Activated T-helper 2 cell treated with anti-CD3 and anti-CD28 coated beads, Interferon-gamma antibody, Interleukin-2, Interleukin-4, amounts not matched to agents 10 μg/mL and 5 μg/mL and 100 μg/mL, durations not matched to agents 14 hours and 24 hours and 36 hours (primary cell): ENCODE measurements at places on chromosomes 13 and 19.
A peak's percentile ranks its signal among the peaks of the same experiment; 100 is the strongest.

DNA sequence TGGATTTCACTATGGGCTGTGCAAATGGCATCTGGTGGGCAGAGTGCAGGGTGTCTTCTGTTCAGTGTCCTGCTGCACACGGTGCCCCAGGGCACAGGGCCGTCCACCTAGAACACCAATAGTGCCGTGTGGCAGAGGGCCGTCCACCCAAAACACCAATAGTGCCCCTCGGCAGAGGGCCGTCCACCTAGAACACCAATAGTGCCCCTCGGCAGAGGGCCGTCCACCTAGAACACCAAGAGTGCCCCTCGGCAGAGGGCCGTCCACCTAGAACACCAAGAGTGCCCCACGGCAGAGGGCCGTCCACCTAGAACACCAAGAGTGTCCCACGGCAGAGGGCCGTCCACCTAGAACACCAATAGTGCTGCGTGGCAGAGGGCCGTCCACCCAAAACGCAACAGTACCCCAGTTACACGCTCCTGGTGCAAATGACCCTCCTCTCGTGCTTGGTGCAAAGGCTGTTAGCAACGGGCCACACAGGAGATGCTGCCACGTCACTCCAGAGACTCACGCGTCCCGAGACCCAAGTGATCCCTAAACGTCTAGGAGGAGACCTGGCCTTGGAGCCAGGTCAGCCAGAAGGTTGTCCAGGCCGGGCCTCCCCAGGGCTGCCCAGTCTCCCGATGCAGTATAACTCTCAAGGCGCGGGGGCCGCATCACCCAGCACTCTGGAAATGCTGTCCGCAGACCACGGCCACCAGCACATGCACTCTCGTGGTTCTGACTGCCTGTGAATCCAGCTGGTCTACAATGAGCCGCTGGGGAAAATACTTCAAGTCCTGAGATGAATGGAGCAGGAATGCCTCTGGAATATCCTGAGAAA, 51.5 kb downstream of the RASA3 start:
- peaks cover 9% of the 10 kb centered on the region for H3K36me3 ChIP-seq
- H3K4me3 ChIP-seq: no peak overlapping the region
- no peak overlapping the region for H3K27ac ChIP-seq
- no peaks in the 10 kb centered on the region for H3K27me3 ChIP-seq

DNA sequence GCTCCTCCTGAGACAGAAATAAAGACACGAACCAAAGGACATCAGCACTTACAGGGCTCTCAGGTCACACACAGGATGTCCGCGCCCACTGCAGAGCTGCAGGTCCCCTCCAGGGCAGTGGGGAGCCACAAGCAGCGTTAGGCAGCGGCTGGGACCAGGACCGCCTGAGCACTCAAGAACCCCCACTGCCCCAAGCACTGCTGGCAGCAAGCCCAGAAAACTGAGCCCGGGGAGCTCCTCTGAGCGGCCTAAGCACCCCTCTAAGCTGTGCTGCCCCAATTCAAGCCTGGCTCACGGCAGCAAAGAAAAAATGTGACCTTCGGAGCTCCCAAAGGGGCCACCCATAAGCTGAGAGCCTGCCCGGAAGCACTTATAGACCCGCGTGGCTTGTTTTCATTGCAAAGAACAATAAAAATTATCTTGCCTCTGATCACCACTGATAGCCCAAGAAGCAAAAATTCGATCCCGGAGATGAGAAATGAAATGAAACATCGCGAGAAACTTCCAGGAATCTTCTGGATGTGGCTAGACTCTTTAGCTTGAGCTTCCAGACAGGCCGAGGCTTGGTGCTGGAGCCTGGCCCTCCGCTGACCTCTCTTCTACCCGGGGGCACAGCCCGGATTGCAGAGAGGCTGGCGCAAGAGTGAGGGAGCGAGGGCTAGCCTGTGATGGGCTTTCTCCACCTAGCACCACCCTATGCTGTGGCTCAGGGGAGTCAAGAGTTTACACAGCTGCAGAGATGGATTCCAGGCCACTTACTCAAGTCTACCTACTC, 6.3 kb downstream of the DPP9 start:
- H3K27ac ChIP-seq: no peak overlapping the region
- peaks cover 62% of the 10 kb centered on the region for H3K36me3 ChIP-seq
- H3K4me3 ChIP-seq: no peak overlapping the region
- H3K27me3 ChIP-seq: no peaks in the 10 kb centered on the region

DNA sequence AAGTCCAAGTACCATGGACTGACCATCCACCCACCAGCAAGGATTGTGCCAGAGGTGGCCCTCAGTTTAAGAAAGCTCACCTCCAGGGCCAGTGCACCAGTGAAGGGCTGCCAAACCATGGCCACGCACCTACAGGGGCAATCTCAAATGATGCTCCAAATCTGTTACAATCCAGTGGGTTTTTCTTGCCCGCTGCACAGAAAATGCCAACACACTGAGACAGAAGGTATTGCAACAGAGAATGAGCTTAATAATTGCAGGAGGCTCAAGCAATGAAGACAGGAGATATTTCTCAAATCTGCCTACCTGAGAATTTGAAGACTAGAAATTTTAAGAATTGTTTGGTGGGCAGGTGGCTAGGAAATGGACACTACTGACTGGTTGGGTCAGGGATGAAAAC, 22.0 kb downstream of the CEACAM7 start:
- no peaks in the 10 kb centered on the region for H3K4me1 ChIP-seq
- no peaks in the 10 kb centered on the region for H3K36me3 ChIP-seq
- no peak for DNase-seq
- H3K4me3 ChIP-seq: no peak overlapping the region
- H3K27me3 ChIP-seq: peaks cover 6% of the 10 kb centered on the region

- no peak overlapping the region for H3K4me3 ChIP-seq
- H3K36me3 ChIP-seq: no peaks in the 10 kb centered on the region
- no peak for DNase-seq
- H3K4me1 ChIP-seq: no peaks in the 10 kb centered on the region
- H3K27me3 ChIP-seq: peaks cover 36% of the 10 kb centered on the region
- no peak overlapping the region for H3K27ac ChIP-seq
These were observed 29.5 kb upstream of the SLC7A1 start for GRCh38 chr13:29624997-29625396.

- H3K4me1 ChIP-seq: peaks cover 10% of the 10 kb centered on the region
- H3K27me3 ChIP-seq: no peaks in the 10 kb centered on the region
- no peak overlapping the region for H3K4me3 ChIP-seq
- no peak for DNase-seq
- H3K36me3 ChIP-seq: peaks cover 42% of the 10 kb centered on the region
These were observed 35.3 kb downstream of the CERS4 start for GRCh38 chr19:8244442-8244841.

DNA sequence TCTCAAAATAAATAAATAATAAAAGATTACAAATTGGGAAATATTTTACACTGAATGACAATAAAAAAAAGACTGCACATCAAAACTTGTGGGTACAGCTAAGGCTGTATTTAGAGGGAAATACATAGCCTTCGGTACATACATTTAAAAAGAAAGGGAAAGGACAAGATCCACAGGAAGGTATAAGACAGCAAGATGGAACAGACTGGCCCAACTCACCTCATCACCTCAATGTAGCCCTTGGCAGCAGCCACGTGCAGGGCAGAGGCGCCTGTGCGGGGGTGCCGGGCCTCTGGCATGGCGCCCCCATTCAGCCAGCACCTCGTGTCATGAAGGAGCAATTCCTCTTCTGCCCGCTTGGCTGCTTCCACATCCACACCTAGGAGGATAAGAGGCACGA, 14.2 kb downstream of the PPP1R12C start:
- peaks cover 52% of the 10 kb centered on the region for H3K36me3 ChIP-seq
- no peak overlapping the region for H3K4me3 ChIP-seq
- no peaks in the 10 kb centered on the region for H3K27me3 ChIP-seq
- H3K27ac ChIP-seq: no peak overlapping the region

DNA sequence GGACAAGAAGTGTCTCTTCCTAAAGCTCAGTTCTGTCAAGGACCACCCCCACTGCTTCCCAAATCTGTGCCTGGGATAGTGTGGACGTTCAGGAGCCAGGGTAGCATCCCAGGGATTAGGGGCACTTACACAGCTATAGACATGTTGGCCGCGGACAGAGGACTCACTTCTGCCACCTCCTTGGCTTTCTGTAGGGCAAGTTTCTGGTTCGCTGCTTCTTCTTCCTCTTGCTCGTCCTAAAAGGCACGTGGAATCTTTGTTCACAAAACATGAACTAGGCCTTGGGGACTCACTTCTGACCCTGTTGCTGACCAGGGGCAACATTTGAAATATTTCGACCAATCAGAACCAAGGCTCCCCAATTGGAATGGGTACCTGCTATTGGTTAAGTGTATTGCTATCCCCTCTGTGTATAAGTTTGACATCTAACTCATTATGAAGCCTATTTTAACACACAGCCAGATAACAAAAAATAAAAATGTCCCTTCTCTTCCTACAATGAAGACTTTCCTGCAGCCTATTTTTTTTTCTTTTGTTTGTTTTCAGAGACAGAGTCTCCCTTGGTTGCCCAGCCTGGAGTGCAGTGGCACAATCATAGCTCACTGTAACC, 150.3 kb downstream of the IER2 start:
- H3K4me3 ChIP-seq: no peak overlapping the region
- no peak overlapping the region for H3K27ac ChIP-seq

GRCh38 chr13:109700176-109700575, 86.2 kb downstream of the IRS2 start:
- H3K36me3 ChIP-seq: no peaks in the 10 kb centered on the region
- H3K4me1 ChIP-seq: peaks cover 2% of the 10 kb centered on the region
- no peak overlapping the region for H3K4me3 ChIP-seq
- H3K27me3 ChIP-seq: peaks cover 29% of the 10 kb centered on the region
- DNase-seq: no peak

GRCh38 chr13:60755380-60756163, 358.6 kb downstream of the TDRD3 start:
- no peak for DNase-seq
- no peak overlapping the region for H3K27ac ChIP-seq
- H3K36me3 ChIP-seq: no peaks in the 10 kb centered on the region
- H3K27me3 ChIP-seq: no peaks in the 10 kb centered on the region
- H3K4me3 ChIP-seq: no peak overlapping the region

GRCh38 chr19:3801412-3802096, 15.4 kb upstream of the MATK start:
- H3K27me3 ChIP-seq: peaks cover 10% of the 10 kb centered on the region
- peaks cover 20% of the 10 kb centered on the region for H3K4me1 ChIP-seq
- peaks cover 8% of the 10 kb centered on the region for H3K36me3 ChIP-seq
- H3K4me3 ChIP-seq: peak overlapping the region; percentile 42

GRCh38 chr13:49112782-49113525, 107.2 kb upstream of the MLNR start:
- peaks cover 23% of the 10 kb centered on the region for H3K36me3 ChIP-seq
- H3K27me3 ChIP-seq: no peaks in the 10 kb centered on the region
- DNase-seq: no peak
- H3K4me3 ChIP-seq: no peak overlapping the region

DNA sequence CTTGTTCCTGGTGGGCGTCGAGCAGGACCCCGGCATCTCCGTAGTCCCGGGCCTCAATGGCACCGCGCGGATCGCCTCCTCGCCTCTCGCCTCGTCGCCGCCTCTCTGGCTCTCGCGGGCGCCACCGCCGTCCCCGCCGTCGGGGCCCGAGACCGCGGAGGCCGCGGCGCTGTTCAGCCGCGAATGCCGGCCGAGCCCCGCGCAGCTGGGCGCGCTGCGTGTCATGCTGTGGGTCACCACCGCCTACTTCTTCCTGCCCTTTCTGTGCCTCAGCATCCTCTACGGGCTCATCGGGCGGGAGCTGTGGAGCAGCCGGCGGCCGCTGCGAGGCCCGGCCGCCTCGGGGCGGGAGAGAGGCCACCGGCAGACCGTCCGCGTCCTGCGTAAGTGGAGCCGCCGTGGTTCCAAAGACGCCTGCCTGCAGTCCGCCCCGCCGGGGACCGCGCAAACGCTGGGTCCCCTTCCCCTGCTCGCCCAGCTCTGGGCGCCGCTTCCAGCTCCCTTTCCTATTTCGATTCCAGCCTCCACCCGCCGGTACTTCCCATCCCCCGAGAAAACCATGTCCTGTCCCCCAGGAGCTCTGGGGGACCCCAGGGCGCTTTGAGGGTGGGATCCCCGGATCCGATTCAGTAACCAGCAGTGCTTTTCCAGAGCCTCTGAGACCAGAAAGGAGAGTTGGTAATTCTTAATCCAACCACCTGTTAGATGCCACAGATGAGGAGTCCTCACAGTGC, 885 bp downstream of the MLNR start:
- H3K4me3 ChIP-seq: peak overlapping the region; percentile 65
- no peaks in the 10 kb centered on the region for H3K36me3 ChIP-seq
- peaks cover 2% of the 10 kb centered on the region for H3K4me1 ChIP-seq
- H3K27ac ChIP-seq: no peak overlapping the region
- H3K27me3 ChIP-seq: peaks cover 71% of the 10 kb centered on the region

DNA sequence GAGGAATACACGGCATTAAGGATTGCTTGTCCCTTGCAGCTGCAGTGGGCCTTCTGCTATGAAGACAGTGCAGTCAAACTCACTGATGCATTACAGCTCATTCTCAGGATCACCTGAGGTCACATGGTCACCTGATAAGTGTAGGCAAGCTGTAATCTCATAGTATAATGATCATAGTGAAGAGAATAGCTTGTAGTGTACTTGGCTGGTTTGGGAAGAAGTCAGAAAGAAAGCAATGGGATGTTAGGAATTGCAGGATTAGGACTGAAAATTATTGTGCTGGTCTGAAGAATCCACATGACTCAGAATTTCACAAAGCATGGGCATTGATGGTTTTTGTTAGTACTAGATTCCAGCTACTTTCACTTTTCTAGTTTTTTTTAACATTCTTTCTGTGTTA, 76.7 kb downstream of the MBNL2 start:
- no peak overlapping the region for H3K4me3 ChIP-seq
- DNase-seq: no peak
- H3K27me3 ChIP-seq: no peaks in the 10 kb centered on the region
- peaks cover 8% of the 10 kb centered on the region for H3K36me3 ChIP-seq
- H3K4me1 ChIP-seq: peaks cover 17% of the 10 kb centered on the region
